ENCODE measurements at places on chromosomes 12 and 14.

GRCh38 chr14:69882915-69883314, 3.7 kb downstream of the SMOC1 start:
- no peak for DNase-seq

DNA sequence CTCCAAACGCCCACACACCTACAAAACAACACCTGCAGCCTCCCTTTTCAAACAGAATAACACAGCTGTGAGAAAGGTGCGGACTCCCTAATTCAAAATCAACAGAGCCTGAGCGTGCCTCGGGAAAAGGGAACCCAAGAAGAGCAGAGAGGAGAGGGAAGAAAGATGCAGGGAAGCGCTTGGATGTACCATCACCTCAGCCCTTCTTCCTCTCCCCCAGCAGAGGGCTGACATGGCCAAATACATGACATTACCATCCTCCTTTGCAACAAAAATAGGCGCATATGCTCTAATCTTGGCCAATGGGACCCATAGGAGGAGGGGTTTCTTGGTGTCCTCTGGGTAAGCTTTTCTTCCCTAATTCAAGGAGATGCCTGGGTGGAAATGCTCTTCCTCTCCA, 78.0 kb downstream of the CPSF2 start:
- no peak for DNase-seq

DNA sequence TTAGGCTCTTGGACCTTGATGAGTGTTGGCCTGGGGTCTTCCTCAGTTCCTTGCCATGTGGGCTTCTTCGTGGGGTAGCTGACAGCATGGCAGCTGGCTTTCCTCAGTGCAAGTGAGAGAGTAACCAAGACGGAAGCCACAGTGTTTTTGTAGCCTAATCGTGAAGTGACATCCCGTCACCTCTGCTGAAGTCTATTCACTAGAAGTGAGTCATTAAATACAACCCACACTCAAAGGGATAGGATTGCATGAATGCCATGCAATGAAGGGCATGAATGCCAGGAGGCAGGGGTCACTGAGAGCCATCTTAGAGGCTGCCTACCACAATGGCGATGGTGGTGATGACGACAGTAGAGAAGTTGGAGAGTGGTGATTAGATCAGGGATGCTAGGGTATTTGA, 13.5 kb upstream of the ASIC1 start:
- no peak for DNase-seq

DNA sequence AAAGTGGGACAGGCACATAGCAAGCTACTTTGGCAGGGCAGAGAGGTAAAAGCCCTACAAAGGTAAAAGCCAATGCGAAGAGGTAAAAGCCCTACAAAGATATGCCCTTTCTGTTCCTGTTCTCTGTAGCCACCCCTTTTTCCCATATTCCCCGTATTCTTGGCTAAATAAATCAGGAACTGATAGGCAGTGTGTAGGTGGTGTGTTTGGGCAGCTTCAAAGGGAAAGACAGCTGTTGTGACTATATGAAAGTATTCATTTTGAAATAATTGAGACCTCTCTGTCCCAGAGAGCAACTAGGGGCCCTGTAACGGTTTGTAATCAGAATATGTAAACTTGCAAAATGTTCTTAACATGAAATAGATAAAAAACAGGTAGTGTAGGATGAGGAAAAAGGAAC, 11.3 kb upstream of the SLC41A2 start:
- DNase-seq, result no peak

DNA sequence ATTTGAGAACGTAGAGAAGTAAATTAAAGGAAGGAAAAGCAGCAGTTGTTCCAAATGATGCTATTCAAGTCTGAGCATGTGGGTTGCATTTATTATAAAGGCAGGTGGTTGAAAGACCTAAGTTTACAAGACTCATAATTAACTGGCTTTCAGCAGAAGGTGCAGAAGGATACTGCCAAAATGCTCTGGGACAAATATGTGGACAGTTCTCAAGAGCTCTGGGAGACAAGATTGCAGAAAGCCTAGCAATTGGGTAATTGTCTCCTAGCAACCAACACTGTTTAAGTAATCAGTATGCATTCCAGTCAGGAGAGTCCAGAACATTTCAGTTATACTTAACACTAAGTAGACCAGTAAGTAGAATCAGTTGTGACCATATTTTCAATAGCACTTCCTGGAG, 131.5 kb downstream of the GPR135 start:
- DNase-seq, result no peak

DNA sequence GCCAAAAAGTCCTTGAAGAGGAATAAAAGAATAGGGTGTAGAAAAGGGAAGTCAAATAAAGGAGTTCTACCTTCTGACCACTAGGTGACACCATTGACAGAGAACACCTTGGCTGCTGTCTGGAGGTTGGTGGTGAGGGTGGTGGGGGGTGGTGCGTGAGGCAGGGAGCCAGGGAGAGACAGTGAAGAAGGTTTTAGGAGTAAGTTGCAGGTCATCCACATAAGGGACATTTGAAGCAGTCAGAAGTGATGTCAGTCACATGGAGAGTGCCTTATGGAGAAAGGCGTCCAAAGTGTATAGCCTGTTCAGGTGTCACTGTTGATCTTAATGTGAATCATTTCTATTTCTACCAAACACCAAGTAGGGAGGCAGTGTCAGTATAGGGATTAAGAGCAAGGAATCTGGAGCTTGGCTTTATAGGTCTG, 279.3 kb upstream of the DDHD1 start:
- no peak for DNase-seq

GRCh38 chr12:92554158-92555073, 148.4 kb upstream of the PLEKHG7 start:
- DNase-seq, result no peak

DNA sequence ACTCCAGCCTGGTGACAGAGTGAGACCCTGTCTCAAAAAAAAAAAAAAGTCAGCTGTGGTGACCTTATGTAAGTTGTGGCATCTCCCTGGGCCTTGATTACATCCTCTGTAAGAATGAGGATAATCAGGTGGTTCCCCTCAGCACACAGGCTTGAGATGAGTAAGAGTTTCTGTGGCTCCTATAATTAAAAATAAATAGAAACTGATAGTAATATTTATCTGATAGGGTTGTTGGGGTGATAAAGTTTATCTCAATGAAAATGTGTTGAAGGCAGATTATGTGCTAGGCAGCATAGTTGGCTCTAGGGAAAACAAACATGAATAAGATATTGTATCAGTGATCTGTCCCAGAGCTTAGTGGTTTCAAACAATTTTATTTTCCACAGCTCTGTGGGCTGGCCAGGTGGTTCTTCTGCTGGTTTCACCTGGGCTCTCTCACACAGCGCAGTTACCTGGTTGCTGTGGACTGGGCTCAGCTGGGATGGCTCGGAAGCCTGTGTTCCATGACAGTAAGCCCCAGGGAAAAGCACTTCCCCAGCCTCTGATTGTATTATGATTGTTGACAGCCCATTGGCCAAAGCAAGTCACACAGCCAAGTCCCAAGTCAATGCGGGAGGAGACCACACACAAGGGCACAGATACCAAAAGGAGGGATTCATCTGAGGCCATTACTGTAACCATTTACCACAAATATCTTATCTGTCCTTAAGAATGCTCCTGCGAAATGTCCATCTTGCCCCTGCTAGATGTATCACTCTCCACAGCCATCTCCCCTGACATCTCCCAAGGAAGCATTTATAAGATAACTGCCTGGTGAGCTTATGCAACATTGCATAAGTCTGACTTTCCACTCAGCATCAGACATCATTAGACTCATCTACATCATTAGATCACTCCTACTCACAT, 151.7 kb downstream of the NUAK1 start:
- DNase-seq, result no peak

DNA sequence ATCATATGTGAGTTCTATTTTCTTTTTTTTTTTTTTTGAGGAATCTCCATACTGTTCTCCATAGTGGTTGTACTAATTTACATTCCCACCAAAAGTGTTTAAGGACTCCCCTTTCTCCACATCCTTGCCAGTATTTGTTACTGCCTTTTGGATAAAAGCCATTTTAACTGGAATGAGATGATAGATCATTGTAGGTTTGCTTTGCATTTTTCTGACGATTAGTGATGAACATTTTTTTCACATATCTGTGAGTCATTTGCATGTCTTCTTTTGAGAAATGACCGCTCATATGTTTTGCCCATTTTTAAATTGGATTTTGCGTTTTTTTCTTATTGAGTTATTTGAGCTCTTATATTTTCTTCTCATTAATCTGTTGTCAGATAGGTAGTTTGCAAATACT, 394.8 kb downstream of the LRFN5 start:
- DNase-seq, result no peak

GRCh38 chr12:80041071-80041470, 58.3 kb upstream of the OTOGL start:
- DNase-seq, result no peak

DNA sequence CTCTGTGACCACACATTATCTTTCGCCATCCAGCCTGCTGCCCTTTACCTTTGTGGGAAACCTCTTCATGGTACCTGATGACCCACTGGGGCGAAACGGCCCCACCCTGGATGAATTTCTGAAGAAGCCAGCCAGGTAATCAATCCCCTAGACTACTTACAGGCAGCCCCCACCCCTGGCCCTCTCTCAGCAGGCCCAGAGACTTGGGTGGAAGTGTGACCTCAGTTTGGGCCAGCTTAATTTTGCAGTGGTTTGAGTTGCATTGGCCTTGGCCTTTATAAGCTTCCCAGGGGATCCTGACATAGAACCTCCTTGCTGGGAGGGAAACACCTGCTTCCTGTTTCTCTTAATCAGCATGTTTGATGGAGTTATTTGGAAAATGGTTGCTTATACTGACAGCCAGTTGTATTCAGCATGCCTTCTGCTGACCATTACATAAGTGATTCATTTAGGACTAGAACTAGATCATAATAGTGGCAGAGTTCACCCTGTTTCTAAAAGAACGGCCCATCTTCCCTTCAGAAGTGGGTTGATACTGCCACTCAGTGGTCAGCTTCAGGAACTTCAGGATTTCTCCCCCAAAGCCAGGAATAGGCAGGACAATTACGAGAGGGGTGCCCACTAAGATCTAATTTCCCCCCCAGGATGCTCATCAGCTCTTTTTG, 6.1 kb downstream of the SDR39U1 start:
- peak; percentile 75 for DNase-seq

DNA sequence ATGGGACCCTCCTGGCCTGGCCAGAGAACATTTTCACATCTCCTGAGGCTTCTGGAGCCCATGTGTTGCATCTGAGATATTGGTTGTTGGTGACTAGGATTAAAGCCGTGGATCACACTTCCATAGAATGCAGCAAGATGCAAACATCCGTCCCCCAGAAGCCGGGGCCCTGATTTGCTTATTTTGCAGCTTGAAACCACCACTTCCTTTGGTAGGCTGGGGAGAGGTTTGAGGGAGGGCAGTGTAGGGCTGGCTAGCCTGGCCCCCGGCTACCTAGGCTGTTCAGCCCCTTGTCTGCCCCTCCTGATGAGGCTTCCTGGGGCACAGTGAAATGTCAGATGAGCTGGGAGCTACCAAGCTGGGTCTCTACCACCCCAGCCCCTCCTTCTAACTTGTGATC, 209.7 kb upstream of the PWP1 start:
- no peak for DNase-seq

DNA sequence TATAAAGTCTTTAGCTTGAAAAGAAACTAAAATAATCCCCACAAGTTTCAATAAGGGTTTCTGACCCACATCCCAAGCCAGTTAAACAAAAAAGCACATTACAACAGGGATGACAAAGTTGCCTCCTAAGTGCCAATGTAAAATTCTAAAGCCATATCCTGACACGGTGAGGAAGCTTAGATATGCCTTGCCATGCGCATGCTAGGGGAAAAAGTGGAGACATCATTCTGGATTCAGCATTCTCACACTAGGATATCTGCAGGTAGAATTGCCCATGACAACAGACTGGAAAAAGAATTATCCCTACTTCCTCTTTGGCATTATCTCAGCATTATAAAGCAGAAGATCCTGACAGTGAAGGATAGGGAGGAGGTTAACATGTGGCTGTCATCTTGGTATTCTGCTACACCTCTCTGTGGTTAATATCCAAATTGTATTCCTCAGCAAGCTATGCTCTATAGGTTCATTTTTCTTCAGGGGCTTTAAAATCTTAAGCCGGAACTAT, 4.9 kb downstream of the DUSP6 start:
- DNase-seq, result no peak

DNA sequence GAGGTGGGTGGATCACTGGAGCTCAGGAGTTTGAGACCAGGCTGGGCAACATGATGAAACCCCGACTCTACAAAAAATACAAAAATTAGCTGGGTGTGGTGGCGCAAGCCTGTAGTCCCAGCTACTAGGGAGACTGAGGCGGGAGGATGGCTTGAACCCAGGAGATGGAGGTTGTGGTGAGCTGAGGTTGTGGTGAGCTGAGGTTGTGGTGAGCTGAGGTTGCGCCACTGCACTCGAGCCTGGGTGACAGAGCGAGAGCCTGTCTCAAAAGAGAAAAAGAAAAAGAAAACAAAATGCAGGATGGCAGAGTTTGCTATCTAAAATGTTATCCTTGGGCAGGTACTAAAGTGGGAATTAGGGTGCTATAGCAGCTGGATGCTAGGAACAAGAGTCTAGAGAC, 10.8 kb upstream of the GPRC5A start:
- DNase-seq, result no peak

- DNase-seq, result no peak
These were observed 234.5 kb downstream of the IPO8 start for GRCh38 chr12:30461026-30461615.

DNA sequence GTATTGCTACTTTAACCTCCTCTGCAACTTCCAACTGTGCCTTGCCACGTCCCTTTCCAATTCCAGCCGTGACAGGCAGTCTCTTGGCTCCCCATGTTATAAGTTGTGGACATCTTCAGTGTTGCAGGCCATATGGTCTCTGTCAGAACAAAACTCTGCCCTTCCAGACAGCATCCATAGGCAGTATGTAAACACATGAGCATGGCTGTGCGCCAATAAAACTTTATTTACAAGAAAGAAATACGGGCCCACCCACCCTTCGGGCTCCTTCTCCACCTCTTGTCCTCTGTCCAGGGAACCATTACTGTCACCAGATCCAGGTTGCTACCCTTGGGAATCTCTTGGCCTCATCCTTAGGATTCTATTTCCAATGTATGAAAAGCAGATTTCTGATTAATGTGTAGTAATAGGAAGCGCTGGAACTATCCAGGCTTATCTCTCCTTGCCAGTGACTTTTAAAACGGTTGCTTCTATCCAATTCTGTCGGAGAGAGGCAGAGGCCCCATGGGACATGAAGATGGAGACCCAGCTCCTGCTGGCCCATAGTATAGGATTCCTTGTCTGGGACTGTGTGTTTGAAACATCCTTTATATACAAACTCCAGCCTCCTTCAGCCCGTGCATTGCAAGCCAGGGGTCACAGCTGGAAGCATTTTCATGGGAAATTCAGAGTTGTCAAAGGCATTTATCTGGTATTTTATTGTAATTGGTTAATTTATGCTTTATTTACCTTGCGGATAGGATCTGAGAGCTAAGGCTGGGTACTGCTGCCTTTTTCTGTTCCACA, 114.4 kb downstream of the ZNF664 start:
- DNase-seq, result no peak

DNA sequence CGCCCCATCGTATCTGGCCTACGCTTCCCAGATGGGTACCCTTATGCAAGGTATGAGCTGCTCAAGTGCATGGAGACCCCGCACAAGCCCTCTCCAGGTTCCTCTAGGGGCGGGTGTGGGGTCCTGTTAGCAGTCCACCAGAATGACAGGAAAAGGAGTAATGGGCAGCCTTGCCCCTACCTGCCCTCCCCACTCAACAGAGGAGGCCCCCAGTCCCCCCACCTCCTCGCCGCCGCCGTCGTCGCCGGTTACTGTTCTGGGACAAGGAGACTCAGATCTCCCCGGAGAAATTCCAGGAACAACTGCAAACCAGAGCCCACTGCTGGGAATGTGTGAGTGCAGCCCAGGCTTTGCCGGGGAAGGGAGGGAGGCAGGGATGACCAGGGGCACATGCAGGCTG, 6.0 kb downstream of the REC8 start:
- no peak for DNase-seq

GRCh38 chr14:67133595-67134441, 55.4 kb upstream of the GARIN2 start:
- DNase-seq, result no peak

GRCh38 chr14:42299692-42300091, 693.0 kb downstream of the LRFN5 start:
- no peak for DNase-seq

Measured in CD4-positive, alpha-beta T cell treated with Interleukin-4 for 1 hour (primary cell).